DMS53 (cell line): ENCODE measurements at places on chromosomes 13 and 19.

- DNase-seq = no peak
These were observed 218.2 kb downstream of the FGF14 start for GRCh38 chr13:102183509-102184182.

DNA sequence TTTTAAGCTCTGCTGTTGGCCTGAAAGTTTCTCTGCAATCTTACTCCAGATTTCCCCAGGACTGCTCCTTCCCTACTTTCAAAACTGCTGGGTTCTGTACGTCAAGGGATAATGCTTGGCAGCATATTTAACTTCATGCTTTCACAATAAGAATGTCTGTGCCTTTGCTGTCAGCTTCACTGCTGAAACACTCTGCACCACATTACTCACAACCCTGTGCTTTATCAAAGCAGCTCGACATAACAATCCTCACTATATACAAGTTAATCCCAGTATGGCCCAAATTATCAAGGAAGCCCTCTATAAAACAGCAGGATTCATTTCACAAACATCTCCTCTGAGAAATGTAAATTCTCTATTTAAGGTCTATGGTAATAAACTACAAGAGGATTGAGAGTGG is 17.5 kb downstream of the LATS2 start:
- DNase-seq = no peak

DNA sequence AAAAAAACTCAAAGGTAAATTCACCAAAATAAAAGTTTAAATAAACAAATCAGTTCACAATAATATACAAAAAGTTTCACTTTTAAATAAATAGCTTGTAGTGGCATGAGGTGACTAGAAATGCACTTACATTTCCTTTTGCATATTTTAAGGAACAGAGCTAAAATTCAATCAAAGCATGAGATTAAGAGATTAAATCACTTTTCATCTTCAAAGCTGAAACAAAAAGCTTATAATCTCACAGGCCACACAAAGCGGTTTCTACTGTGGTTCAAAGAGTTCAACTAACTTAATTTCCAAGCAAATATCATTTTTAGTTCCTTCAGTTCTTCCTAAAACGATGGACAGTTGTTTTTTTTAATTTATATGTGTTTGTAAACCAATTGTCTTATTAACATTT is 38.9 kb downstream of the TSC22D1 start:
- DNase-seq = no peak

DNA sequence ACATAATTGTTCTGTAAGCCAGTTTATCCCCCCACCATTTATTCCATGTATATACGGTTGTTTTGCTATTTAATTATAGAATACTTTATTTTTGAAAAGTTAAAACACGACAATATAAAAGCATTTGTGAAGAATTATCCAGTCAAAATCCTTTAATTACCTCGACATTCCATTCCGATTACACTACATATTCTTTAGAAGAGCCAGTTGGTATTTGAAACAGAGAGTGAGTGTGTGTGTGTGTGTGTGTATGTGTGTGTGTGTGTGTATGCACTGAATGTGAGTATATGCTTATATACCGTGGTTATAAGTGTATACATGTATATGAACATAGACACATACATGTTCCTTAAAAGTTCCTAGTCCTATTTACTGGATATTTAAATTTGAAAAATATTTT is 87.8 kb upstream of the KLF5 start:
- no peak for DNase-seq

GRCh38 chr13:74528734-74529513 is 394.7 kb upstream of the KLF12 start:
- DNase-seq = no peak

DNA sequence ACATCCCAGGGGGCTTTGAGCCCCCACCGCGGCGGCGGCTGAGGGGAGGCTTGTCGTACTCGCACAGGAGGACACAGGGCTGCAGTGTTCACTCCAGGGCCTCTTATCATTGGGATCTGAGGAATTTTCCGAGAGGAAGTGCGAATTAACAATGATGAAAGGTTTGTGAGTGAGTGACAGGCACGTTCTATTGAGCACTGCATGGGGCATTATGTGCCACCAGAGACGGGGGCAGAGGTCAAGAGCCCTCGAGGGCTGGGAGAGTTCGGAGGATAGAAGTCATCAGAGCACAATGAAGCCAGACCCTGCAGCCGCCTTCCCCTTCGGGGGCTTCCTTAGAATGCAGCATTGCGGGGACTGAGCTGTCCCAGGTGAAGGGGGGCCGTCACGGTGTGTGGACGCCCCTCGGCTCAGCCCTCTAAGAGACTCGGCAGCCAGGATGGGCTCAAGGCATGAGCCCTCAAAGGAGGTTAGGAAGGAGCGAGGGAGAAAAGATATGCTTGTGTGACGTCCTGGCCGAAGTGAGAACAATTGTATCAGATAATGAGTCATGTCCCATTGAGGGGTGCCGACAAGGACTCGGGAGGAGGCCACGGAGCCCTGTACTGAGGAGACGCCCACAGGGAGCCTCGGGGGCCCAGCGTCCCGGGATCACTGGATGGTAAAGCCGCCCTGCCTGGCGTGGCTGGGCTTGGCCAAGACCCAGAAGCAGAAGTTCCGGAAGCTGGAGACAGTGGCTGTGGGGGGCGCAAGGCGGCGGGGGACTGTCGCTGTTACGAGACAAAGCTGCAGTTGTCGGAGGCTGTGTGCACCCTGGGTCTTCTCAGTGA is 53.9 kb downstream of the MCF2L start:
- DNase-seq = peak; percentile 22

DNA sequence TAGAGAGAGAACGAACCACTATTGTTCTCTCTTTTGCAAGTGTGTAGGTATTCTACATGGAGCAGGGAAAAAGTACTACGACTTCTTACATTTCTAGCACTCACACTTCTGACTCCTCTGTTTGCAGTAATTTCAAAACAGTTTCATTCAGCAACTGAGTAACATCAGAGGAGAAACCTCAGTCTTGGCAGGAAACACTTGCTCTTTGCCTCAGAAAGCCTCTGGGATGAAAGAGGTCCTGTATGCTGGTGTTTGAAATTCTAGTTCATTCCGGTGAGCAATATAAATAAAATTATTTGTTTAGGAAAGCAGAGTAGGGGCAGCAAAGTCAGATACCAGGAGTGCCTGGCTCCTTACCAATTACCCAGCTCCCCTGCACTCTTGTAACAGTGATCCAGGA is 595.5 kb downstream of the TBC1D4 start:
- DNase-seq = no peak

DNA sequence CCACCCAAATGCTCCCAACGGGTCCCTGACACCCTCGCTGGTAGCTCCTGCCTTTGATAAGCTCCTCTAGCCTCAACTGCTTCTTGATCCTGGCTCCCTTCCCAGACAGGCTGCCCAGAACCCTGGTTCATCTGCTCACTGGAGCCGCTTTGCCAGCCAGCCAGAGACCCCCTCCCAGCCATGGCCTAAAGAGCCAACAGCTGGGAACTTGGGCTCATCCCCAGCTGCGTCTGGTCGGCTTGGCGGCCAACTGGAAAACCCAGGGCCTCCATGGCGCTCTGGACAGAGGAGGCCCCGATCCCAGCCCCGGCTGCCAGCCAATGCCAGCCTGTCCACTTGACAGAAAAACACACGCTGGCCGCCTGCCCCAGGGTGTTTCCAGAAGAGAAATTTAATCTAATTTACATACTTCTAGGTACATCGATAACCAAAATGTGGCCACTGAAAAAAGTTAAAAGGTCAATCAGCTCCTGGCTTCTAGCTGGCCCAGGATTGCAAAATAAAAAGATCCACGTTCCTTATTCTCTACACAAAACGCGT is 3.0 kb upstream of the AKAP8L start:
- no peak for DNase-seq

GRCh38 chr13:44508562-44509077 is 67.5 kb downstream of the TSC22D1 start:
- DNase-seq = no peak

GRCh38 chr19:19280561-19280960 is 7.5 kb upstream of the TM6SF2 start:
- DNase-seq = no peak

GRCh38 chr13:75008926-75009325 is 473.0 kb downstream of the TBC1D4 start:
- DNase-seq = no peak

- no peak for DNase-seq
These were observed 22.9 kb downstream of the MED26 start for GRCh38 chr19:16605115-16605514.

- no peak for DNase-seq
These were observed 6.2 kb downstream of the U2AF2 start for GRCh38 chr19:55660991-55661390.

DNA sequence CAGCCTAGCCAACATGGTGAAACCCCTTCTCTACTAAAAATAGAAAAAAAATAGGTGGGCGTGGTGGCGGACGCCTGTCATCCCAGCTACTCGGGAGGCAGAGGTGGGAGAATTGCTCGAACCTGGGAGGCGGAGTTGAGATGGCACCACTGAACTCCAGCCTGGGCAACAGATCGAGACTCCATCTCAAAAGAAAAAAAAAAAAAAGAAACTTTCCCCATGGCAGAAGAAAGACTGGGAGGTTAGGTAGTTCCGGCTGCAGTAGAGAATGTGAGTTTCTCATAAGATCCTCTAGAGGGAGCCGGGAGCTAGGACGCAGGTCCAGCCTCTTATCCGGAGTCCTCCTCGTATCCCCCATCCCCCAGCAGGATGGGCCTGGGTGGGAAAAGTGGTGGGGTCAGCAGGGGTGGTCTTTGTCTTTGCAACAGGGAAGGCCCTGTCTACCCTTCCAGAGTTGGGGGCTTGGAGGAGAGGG is 13.2 kb upstream of the CREB3L3 start:
- peak; percentile 84 for DNase-seq

- DNase-seq = peak; percentile 30
These were observed 42.9 kb downstream of the WASF3 start for GRCh38 chr13:26600343-26600742.

GRCh38 chr13:92984151-92984550 is 242.5 kb upstream of the GPC6 start:
- DNase-seq = no peak

- DNase-seq = no peak
These were observed 16.6 kb downstream of the PRKCSH start for GRCh38 chr19:11451871-11452619.

GRCh38 chr13:105144936-105145335 is 1390.5 kb downstream of the EFNB2 start:
- no peak for DNase-seq

GRCh38 chr19:17866964-17867486 is 4.7 kb upstream of the SLC5A5 start:
- DNase-seq = peak; percentile 64

GRCh38 chr13:33110713-33111413 is 94.6 kb downstream of the KL start:
- DNase-seq = no peak

- DNase-seq = no peak
These were observed 74.2 kb upstream of the CSNK1A1L start for GRCh38 chr13:37179645-37180044.

DNA sequence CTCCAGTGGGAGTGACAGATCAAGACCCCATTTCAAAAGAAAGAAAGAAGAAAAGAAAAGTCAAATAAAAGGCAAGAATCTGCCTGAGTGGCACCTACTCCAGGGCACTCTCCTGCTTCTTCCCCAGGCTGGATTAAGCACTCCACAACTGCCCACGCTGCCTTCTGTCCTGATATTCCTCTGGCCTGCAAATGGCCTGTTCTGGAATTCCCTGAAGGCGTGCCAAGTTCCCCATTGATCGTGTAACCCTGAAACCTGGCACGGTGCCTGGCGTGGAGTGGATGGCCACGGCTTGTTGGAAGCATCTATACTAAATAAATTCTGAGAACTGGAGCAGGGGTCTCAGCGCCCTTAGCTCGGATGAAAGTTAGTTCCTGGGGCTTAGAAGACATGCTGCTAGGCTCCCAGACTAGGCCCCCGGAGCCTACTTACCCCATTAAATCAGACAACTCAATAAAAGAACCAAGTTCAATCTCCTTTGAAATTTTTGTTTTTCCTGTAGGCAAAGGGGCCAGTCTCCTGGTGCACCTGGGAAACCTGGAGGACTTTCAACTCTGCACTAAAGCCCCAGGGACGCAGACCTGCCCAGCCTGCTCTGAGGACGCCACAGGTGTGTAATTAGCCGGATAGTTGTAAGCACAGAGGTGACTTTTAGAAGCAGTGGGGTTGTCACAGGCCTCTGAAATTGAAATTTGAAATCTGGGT is 21.9 kb downstream of the ANKRD27 start:
- DNase-seq = no peak

- DNase-seq = peak; percentile 67
These were observed 15.2 kb downstream of the KCNC3 start for GRCh38 chr19:50313812-50314536.

GRCh38 chr19:2425622-2426581 is 1.5 kb downstream of the TIMM13 start:
- DNase-seq = no peak

DNA sequence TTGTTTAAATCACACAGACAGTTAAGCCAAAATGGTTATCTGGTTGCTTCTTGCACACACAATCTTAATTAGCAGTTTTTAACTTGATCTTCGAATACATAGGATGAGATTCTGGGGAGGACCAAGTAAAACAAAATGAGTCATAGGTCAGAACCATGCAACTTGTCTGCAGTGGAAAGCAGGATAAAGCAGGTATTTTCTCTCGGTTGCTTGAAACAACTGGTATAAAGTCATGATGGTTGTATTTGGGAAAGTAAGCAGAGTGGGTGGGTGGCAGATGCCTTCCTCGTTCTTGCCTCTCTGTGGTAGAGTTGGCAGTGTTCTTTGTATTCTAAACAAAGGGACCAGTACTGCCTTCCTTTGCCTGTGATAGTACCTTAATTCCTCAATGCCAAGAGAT is 167.0 kb downstream of the COG6 start:
- DNase-seq = no peak

DNA sequence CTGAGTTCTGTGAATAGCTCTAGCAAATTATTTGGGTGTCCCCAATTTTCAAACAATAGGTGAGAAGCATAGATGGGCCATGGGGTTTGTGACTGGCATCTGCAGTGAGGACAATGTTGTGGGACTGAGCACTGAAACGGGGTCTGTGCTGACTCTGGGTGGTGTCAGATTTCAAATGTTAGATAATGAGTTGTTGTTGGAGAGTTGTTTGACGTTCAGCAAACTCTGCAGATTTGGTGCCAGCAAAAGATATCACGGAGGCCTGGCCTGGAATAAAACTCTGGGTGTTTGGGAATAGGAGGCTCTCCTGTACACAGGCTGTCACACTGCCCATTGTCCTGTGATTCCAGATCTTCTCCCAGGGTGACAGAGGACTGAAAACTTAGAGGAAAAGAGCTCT is 2.9 kb downstream of the ZNF90 start:
- no peak for DNase-seq
